Posterior vena cava (tissue), 2 donors: ENCODE measurements at places on chromosomes 2 and 18. TPM values are rescaled to one million over a fixed set of nuclear protein-coding genes. Genes with fewer than 3 reads are reported as not detected.
A peak's percentile ranks its signal among the peaks of the same experiment; 100 is the strongest.

Gene RPIA
- 9.2 TPM for total RNA-seq

Gene PAX3
- 0.48 TPM for total RNA-seq

Gene CYRIA
- total RNA-seq = 22.3 TPM

Gene CD302
- 52.4 TPM for total RNA-seq

Gene TMEM247
- total RNA-seq = not detected

Gene ACVR1
- 67.4 TPM for total RNA-seq

Gene NT5C1B
- total RNA-seq = not detected

Gene ALMS1
- 21.2 TPM for total RNA-seq

Gene KRTCAP3
- total RNA-seq = 0.46 TPM

GRCh38 chr2:170236680-170237047, 58.7 kb downstream of the MYO3B start:
- no peak for DNase-seq

DNA sequence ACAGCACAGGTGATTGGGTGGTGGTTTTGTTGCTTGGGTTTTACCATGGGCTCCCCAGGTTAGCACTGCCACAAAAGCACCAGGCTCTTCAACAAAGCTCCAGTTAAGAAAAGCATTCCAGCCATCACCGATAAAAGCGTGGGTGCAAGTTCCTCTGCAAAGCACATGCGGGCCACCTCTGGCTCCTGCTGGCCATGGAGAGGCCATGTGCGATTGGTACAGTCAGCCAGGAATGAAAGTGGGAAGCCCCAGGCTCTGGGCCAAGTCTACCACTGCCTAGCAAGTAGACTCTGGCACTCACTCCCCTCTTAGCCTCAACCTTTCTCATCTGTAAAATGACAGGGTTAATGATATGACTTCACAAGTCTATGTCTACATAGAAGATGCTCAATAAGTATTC, 36.0 kb downstream of the BCL11A start:
- no peak for DNase-seq

DNA sequence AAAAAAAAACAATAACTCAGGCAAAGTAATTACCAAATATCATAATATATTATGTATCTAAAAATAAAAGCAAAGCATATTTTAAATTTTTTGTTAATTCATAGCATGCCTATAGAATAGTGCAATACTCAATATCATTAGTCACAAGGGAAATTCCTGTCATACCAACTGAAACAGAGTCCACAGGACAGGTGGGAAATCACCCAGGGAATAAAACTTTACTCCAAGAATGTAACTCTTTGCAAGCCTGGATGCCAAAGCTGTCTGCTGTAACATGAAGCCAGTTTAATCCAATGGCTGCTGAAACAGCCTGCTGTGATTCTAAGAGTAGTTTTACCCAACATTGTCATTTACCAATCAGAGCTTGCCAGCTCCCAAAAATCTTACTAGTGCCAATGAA, 40.0 kb upstream of the SULT1C3 start:
- DNase-seq = no peak

DNA sequence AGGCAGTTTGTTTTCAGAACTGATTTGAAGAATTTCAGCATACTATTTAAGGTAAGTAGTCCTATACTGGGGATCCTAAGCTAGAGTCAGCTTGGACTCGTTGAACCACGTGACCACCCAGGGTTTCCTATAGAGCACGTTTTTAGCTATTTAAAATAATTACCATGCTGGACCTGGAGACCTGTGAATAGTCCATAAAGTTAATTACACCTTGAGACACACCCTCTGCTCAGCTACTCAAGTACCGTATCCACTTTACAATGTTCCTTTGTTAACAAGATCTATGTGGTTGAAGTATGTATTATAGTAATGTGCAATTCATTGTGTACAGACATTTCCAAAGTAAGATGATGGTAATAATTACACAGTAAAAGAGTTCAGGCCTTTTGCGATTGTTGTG, 67.6 kb downstream of the CRIM1 start:
- DNase-seq = no peak

GRCh38 chr2:144377914-144378313, 142.0 kb downstream of the ZEB2 start:
- no peak for DNase-seq

DNA sequence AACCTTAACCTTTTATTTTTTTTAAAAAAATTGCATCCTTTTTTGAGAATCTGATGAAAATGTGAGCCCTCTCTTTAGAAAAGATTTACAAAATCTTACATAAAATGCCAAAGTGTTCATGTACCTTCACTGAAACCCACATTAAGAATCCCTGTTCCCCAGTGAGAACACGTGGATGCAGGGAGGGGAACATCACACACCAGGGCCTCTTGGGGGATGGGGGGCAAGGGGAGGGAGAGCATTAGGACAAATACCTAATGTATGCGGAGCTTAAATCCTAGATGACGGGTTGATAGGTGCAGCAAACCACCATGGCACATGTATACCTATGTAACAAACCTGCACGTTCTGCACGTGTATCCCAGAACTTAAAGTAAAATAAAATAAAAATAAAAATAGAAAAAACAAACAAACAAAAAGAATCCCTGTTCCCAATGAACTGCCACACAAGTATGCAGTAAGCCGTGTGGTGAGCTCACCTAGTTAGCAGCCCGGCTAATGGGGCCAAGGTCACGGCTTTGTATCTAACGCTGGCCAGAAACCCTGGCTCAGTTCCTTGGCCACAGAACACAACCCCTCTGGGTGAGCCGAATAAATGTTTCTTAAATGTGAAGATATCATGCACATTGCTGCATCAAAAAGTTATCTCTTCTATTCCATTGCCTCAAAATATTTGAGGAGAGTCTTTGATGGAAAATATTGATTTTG, 41.4 kb downstream of the CHST9 start:
- DNase-seq = no peak

DNA sequence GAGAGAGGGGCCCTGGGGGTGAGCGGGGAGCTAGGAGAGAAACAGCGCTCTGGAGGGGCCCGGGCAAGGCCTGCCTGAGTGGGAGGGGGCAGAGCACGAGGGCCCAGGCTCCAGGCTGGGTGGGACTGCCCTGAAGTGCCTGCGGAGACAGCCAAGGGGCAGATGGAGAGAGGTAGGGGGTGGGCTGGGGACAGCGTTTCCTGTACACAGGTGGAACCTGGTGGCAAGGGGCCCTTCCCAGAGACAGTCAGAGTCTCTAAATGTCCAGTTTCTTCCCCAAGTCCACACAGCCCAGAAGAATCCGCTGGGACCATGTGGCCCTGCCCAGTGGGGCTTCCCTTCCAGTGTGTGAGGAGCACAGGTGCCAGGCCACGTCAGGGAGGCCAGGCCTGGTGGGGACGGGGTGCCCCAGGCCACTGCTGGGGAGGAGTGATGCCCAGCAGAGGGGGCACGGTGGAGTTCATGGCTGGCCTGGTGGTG, 1.7 kb upstream of the GPR35 start:
- peak; percentile 62 for DNase-seq

DNA sequence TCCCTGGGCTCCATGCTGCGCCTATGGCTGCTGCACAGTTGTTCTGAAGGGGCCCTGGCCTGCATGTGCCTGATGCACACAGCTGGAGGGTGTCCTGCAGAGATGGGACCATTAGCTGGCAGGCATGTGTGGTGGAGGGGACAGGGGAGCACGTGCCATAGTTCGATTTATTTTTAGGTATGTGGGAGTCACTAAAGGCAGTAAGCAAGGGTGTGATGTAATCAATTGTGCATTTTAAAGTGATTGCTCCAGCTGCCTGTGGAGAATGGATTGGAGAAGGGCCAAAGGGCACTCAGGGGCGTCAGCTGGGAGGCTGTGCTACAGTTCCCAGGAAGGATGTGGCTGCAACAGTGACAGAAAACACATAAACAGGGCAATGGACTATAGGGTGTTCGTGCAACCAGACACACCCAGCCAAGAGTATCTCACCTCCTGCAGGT, 205.1 kb downstream of the ARL4C start:
- no peak for DNase-seq

DNA sequence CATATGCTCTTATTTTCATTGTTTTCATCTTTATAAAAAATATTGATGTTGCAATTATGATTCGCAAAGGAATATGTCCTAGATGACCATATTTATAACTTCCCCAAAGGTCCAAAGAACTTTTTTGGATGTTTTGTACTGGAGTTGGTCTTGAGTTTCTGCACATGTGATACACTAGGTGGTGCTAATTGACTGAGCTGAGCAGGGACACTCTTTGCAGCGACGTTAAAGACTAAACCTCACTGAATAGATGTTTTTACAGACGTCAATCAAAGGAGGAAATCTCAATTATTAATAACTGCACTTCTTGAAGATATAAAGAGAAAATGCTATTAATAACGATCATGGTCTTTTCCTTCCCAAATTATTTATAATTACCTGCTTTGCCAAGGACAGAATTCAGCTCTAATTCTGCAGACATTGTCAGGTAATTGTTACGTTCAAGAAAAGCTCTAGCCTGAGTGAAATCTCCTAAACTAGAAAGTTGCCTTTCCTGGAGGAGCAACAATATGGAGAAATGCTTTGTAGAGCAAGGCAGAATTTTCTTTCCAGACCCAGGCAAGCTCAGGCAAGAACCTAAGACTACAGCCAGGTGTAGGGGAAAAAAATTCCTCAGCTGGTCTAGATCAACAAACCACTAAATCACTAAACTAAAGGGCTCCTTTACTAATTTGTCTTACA, 119.3 kb upstream of the RBBP8 start:
- no peak for DNase-seq

GRCh38 chr2:7845332-7845731, 836.5 kb upstream of the ID2 start:
- no peak for DNase-seq

GRCh38 chr18:47552783-47553182, 301.3 kb upstream of the SKOR2 start:
- no peak for DNase-seq

- no peak for DNase-seq
Measured at GRCh38 chr2:210798180-210798579, 241.8 kb downstream of the CPS1 start.

DNA sequence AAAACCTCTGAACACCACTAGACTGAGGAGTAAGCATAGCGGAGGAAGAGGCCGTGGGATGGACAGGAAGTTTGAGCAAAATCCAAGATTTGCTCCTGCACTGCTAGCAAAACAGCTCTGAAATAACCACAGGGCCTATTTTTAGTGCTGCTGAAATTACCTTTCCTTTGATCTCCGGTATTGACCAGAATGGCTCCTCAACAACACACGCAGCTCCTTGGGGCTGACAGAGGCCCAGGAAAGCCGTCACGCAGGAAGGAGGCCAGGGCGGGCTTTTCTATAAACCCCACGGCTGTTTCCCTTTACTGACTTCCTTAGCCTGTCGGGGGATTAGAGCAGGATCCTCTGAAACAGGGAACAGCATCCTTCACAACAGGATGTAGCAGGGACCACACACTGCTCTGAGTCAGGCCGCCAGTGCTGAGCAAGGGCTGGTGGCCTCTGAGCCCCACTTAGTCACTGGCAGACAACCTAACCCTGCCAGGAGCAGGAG, 80.8 kb upstream of the LCLAT1 start:
- no peak for DNase-seq

DNA sequence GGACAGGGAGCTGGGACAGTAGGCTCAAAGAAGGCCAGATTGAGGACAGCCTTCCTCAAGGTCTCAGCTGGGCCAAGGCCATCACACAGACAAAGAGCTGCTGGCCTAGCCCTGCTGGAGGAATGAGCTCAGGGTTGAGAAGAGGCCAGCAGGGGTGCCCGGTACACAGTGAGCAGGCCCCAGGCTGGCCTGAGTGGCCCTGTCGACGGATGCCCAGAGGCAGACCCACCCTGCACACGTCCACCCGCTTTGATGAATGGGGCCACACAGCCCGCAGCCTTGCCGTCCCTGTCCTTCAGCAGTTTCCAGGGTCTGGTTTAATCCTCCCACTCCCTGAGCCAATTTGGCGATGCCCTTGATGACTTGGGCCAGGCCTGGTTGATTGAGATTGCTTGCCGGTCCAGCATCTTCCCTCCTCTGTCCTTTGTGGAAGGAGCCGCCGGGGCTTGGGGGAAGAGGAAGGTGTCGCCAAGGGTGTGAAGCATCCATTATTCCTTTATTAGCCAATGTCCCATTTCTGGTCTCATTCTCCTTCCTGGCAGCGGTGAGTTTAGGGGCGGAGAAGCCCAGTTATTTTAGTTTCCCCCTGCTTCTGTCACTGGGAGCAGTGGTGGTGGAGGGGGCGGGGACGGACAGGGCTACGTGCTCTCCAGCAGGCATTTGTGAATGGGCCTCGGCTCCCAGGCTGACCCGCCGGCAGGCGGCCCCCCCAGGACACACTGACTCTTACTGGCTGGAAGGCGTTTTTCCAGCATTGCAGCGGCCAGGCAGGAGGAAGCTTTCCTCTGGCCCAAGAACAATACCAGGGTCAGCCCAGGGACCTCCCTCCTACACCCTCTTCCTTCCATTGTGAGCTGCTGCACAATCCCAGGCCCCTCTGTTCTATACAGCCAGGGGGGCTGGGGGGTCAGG, 141.8 kb downstream of the CTIF start:
- peak; percentile 97 for DNase-seq
